ENCODE measurements at places on chromosomes 12 and 14. TPM values are rescaled to one million over a fixed set of nuclear protein-coding genes. Genes with fewer than 3 reads are reported as not detected.

- H3K27me3 ChIP-seq: no peaks in the 10 kb centered on the region
- H3K4me3 ChIP-seq: no peak overlapping the region
- DNase-seq: no peak
- H3K27ac ChIP-seq: no peak overlapping the region
- no peaks in the 10 kb centered on the region for H3K36me3 ChIP-seq
Observed at GRCh38 chr14:72699852-72700257, 194.0 kb downstream of the DPF3 start.

DNA sequence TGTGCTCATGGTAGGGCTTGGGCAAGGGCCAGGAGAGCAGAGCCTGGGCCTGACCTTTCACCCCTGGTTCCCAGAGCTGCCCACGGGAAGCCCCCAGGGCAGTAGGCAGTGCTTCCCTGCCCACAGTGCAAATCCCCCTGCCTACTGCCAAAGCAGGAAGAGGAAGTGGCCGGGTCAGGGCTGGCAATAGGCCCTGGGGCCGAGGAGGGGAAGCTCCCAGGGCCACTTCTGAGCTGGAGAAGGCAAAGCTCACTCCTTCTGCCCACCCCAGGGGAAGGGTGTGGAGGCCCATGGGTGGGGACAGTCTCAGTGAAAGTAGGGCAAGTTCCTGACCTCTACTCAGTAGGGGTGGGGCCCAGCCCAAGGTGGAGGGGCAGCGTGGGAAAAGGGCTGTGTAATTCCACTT is 5.4 kb upstream of the NR4A1 start:
- H3K4me3 ChIP-seq: no peak overlapping the region
- H3K4me1 ChIP-seq: no peaks in the 10 kb centered on the region
- H3K27ac ChIP-seq: no peak overlapping the region
- H3K36me3 ChIP-seq: peaks cover 4% of the 10 kb centered on the region
- no peaks in the 10 kb centered on the region for H3K27me3 ChIP-seq

GRCh38 chr12:92593734-92594402 is 108.9 kb upstream of the PLEKHG7 start:
- H3K4me1 ChIP-seq: no peaks in the 10 kb centered on the region
- H3K27me3 ChIP-seq: no peaks in the 10 kb centered on the region
- no peak overlapping the region for H3K4me3 ChIP-seq

- H3K4me3 ChIP-seq: no peak overlapping the region
- H3K36me3 ChIP-seq: no peaks in the 10 kb centered on the region
- no peak overlapping the region for H3K27ac ChIP-seq
- DNase-seq: no peak
- H3K27me3 ChIP-seq: no peaks in the 10 kb centered on the region
- no peaks in the 10 kb centered on the region for H3K4me1 ChIP-seq
Observed at GRCh38 chr12:66003951-66004350, 126.6 kb downstream of the LLPH start.

DNA sequence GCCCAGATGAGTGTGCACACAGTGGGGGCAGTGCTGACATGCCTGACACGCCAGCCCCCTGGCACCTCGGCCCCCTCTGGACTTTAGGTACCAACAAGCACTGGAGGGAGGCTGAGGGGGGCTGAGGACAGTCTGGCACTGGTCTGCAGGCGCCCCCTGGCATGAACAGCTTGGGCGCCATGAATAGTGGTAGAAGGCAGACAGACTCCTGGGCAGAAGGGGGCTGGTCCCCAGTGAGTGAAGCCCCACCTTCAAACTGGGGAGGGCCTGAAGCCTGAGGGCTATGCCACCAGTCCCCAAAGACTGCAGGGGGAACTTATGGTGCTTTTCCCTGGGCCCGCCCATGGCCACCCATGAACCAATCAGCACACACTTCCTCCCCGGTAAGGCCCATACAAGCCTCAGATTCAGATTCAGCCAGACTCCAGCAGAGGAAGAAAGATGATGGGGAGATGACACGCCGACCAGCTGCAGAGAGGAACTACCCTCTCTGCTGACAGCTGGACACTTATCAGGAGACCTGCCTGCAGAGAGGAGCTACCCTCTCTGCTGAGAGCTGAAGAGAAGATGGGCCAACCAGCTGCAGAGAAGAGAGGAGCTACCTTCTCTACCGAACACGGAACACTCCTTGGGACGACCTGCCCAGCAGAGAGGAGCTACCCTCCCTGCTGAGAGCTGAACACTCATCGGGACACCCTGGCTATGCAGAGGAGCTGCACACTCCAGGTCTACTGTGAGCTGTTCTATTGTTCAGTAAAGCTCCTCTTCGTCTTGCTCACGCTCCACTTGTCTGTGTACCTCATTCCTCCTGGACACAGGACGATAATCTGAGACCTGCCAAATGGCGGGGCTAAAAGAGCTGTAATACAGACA is 324.5 kb downstream of the PCNX1 start:
- no peaks in the 10 kb centered on the region for H3K4me1 ChIP-seq

DNA sequence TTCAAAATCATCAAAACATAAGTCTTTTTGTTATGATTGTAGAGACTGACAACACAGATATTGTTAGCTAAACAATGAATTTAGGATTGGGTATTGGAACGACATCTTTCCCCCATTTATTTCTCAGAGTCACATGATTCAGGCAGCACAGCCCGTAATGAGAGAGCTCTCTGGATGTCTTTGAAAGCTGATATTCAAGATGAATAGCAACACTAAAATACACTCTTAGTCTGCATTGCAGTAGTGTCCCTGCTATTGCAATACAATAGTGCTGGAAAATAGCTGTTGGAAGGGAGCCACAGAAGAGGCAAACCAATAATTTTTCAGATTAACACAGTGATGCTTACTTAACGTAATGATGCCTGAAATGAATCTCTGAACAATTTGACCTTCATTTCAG is 9.9 kb downstream of the GTSF1 start:
- no peak overlapping the region for H3K27ac ChIP-seq
- DNase-seq: no peak
- H3K4me1 ChIP-seq: no peaks in the 10 kb centered on the region
- H3K4me3 ChIP-seq: no peak overlapping the region
- H3K27me3 ChIP-seq: peaks cover 36% of the 10 kb centered on the region

GRCh38 chr12:102472496-102472895 is 7.9 kb downstream of the IGF1 start:
- H3K27me3 ChIP-seq: no peaks in the 10 kb centered on the region
- H3K4me3 ChIP-seq: no peak overlapping the region
- DNase-seq: no peak
- H3K27ac ChIP-seq: no peak overlapping the region
- H3K36me3 ChIP-seq: no peaks in the 10 kb centered on the region
- H3K4me1 ChIP-seq: peaks cover 10% of the 10 kb centered on the region

GRCh38 chr12:27163048-27163715 is 80.8 kb upstream of the C12orf71 start:
- H3K27ac ChIP-seq: no peak overlapping the region
- DNase-seq: peak; percentile 68
- no peaks in the 10 kb centered on the region for H3K27me3 ChIP-seq
- no peaks in the 10 kb centered on the region for H3K36me3 ChIP-seq
- H3K4me1 ChIP-seq: peaks cover 3% of the 10 kb centered on the region

DNA sequence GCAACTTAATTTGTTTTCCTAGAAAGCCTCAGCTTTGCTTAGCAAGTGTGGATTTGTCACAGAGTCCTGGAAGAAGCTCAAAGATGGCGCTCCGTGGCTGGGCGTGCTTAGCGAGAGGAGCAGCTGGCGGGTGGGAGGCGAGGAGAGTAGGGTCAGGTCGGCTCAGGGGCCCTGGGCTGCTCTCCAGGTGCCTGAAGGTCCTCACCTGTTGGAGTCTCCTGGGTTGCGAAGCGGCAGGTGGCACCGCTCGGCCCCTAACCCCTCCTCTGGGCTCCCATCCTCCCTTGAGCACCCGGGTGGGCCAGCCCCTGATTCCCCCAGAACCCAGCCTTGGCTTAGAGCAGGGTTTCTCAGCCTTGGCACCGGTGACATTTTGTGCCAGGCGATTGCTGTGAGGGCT is 25.1 kb downstream of the LRTM2 start:
- no peaks in the 10 kb centered on the region for H3K36me3 ChIP-seq
- no peaks in the 10 kb centered on the region for H3K27me3 ChIP-seq
- no peaks in the 10 kb centered on the region for H3K4me1 ChIP-seq
- no peak overlapping the region for H3K27ac ChIP-seq

DNA sequence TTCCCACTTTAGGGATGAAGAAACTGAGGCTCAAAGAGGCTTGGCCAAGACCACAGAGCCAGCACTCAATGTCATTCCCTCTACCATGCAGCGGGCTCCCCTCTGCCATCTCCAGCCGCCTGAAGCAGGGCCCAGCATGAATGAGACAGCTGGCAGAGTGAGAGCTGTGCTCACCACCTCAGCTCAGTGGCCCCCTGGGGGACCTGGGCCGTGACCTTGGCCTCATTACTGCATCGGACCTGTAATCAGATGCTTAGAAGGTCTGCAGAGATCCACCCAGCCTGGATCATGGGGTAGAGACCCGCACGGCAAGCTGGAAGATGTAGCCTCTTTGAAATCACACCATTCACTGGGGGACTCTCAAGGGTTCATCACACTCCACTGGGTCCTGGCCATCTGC is 22.7 kb upstream of the CORO1C start:
- H3K27me3 ChIP-seq: no peaks in the 10 kb centered on the region
- H3K36me3 ChIP-seq: no peaks in the 10 kb centered on the region
- no peak overlapping the region for H3K27ac ChIP-seq
- no peaks in the 10 kb centered on the region for H3K4me1 ChIP-seq
- DNase-seq: no peak

DNA sequence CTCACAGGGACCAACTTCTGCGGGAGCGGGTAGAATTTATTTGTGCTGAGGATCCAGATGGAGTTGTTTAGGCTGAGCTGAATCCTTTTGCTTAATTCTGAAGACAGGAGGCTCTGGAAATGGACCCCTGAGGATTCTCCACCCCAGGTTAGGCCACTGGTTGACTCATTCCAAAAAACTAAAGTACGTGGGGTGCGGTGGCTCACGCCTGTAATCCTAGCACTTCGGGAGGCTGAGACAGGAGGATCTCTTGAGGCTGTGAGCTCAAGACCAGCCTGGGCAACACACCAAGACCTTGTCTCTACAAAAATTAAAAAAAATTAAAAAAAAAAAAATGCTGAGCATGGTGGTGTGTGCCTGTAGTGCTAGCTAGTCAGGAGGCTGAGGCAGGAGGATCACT is 76.3 kb upstream of the MAP1LC3B2 start:
- no peaks in the 10 kb centered on the region for H3K27me3 ChIP-seq
- H3K4me3 ChIP-seq: no peak overlapping the region
- no peak for DNase-seq
- no peaks in the 10 kb centered on the region for H3K36me3 ChIP-seq
- H3K4me1 ChIP-seq: no peaks in the 10 kb centered on the region
- no peak overlapping the region for H3K27ac ChIP-seq

- no peak for DNase-seq
- H3K4me1 ChIP-seq: no peaks in the 10 kb centered on the region
- no peaks in the 10 kb centered on the region for H3K36me3 ChIP-seq
- no peak overlapping the region for H3K4me3 ChIP-seq
- no peak overlapping the region for H3K27ac ChIP-seq
Observed at GRCh38 chr12:7602277-7602676, 63.4 kb downstream of the APOBEC1 start.

DNA sequence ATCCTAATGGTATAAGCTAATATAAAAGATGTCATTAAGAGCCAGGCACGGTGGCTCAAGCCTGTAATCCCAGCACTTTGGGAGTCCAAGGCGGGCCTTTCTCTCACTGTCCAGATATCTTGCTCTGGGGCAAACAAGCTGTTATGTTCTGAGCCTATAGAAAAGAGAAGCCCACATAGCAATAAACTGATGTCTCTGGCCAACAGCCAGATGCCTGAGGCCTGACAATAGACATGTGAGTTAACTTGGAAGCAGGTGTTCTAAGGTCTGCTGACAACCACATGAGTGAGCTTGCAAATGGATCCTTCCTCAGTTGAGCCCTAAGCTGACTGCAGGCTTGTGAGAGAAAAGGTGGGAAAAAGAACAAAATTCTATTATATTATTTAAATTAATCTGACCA is 25.0 kb downstream of the YAF2 start:
- no peak overlapping the region for H3K27ac ChIP-seq
- no peak overlapping the region for H3K4me3 ChIP-seq
- no peaks in the 10 kb centered on the region for H3K4me1 ChIP-seq
- no peak for DNase-seq

Gene KRT6C
- total RNA-seq: not detected

Gene AMDHD1
- 0.72 TPM for total RNA-seq

Gene SIRT4
- total RNA-seq: 2.2 TPM

Gene ASCL1
- not detected for total RNA-seq

Gene DLST
- total RNA-seq: 119 TPM

Gene ANKRD9
- total RNA-seq: 39.9 TPM
